Liver (tissue), 10 donors: ENCODE measurements at places on chromosomes 11 and 22.

DNA sequence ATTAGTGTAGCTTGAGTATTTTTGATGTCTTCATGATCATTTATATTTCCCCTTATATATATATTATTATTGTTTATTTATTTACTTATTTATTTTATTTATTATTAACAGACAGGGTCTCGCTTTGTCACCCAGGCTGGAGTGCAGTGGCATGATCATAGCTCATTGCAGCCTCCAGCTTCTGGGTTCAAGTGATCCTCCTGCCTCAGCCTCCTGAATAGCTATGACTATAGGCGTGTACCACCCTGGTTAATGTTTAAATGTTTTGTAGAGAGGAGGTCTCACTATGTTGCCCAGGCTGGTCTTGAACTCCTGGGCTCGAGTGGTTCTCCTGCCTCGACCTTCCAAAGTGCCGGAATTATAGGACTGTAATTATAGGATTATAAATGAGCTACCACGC lies 10.2 kb downstream of the ADM start:
- H3K27ac ChIP-seq: no peak overlapping the region
- H3K27me3 ChIP-seq: no peaks in the 10 kb centered on the region
- no peaks in the 10 kb centered on the region for H3K36me3 ChIP-seq
- no peaks in the 10 kb centered on the region for H3K4me1 ChIP-seq
- no peak overlapping the region for H3K4me3 ChIP-seq
- no peak for DNase-seq

DNA sequence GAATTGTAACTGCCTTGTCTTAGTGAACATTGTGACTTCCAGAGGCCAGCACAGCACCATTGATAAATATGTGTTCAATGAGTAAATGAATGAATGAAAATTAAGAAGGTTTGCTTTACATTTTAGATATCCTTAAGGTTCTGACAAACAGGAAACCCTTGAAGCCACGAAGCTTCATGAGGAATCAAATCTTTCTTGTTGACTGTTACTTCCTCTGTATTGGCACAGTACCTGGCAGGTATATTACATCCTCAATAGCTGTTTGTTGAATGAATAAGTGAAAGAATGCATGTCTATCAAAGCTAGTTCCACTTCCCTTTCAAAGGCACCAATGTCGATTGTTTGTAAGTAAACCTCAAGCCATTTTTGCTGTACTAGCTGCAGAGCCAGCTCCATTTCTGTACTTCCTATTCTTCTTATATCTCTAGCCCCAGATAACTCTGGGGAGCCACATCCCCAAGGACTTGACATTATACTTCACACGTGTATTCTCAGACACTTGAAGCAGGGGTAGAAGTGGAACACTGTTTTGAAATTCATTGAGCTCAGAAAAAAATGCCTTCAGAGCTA lies 140.3 kb upstream of the RAG2 start:
- H3K27me3 ChIP-seq: no peaks in the 10 kb centered on the region
- H3K27ac ChIP-seq: no peak overlapping the region
- no peaks in the 10 kb centered on the region for H3K4me1 ChIP-seq
- no peak overlapping the region for H3K4me3 ChIP-seq
- no peaks in the 10 kb centered on the region for H3K36me3 ChIP-seq
- DNase-seq: no peak

DNA sequence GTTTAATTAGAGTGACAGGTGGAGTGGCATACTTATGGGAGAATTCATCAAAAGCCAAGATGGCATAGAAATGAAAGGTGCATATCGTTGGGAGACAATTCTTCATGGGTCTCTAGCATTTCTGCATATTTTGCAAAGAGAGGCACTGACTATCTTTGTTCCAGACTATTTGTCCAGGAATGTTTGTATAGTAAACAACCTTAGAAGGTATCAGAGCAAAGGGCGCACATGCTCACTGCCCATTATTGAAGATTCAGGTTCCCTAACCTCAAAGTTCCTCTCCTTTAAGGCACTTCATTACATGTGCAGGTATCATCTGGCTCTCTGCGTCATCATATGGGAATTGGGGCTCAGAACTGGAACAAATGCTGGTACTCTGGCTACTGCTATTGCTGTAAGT lies 4.7 kb upstream of the NEU3 start:
- H3K36me3 ChIP-seq: no peaks in the 10 kb centered on the region
- H3K27me3 ChIP-seq: no peaks in the 10 kb centered on the region
- H3K27ac ChIP-seq: no peak overlapping the region

- no peaks in the 10 kb centered on the region for H3K36me3 ChIP-seq
- H3K4me1 ChIP-seq: peaks cover 12% of the 10 kb centered on the region
- H3K4me3 ChIP-seq: no peak overlapping the region
- DNase-seq: no peak
Observed at GRCh38 chr11:69821511-69822040, 2.4 kb upstream of the FGF3 start.

- H3K27ac ChIP-seq: no peak overlapping the region
- H3K4me1 ChIP-seq: peaks cover 11% of the 10 kb centered on the region
- H3K36me3 ChIP-seq: no peaks in the 10 kb centered on the region
- H3K27me3 ChIP-seq: no peaks in the 10 kb centered on the region
Observed at GRCh38 chr11:16982256-16982671, 31.9 kb downstream of the PLEKHA7 start.
